ENCODE measurements at places on chromosomes 4 and X.

GRCh38 chr4:102778720-102779119 is 18.0 kb upstream of the MANBA start:
- DNase-seq: no peak

- no peak for DNase-seq
Measured at GRCh38 chr4:26851129-26851528, 9.5 kb upstream of the STIM2 start.

DNA sequence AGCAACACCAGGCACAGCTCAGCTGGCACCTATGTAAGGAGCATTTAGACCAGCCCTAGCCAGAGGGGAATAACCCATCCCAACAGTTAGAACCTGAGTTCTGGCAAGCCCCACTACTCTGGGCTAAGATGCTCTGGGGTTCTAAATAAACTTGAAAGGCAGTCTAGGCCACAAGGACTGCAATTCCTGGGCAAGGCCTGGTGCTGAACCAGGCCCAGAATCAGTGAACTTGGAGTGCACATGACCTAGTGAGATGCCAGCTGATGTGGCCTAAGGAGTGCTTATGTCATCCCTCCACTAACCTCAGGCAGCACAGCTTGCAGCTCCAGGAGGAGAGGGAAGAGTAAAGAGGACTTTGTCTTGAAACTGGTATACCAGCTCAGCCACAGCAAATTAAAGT is 7.6 kb upstream of the PRRG3 start:
- DNase-seq: no peak

- DNase-seq: no peak
Measured at GRCh38 chrX:13463608-13464007, 105.8 kb upstream of the EGFL6 start.

DNA sequence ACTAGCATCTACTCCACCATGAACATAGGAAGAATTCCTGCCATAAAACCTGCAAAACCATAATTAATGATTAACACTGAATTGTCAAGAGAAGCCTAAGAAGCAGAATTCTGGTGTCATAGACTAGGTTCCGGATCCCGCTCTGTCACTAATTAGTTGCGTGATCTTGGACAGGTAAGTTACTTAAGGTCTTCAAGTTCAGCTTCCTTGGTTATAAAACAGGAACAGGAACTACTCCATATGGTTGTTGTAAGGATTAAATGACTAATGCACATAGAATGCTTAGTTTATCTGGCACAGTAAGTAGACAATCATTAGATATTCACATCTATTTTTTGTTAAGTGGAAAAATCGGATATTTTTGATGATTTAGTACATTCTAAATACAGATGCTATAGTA is 14.3 kb downstream of the G3BP2 start:
- DNase-seq: no peak

Measured in stimulated activated CD4-positive, alpha-beta T cell treated with anti-CD3 and anti-CD28 coated beads, Interleukin-15, amount 100 ng/mL, for 1 hour (primary cell).